ENCODE measurements at places on chromosomes 7 and 10.

- DNase-seq, result no peak
These were observed 72.8 kb upstream of the CUX1 start for GRCh38 chr7:101744588-101744987.

- no peak for DNase-seq
These were observed 233.7 kb downstream of the ADK start for GRCh38 chr10:74384615-74385183.

GRCh38 chr7:135388616-135389015, 121.3 kb downstream of the CNOT4 start:
- no peak for DNase-seq

- DNase-seq, result no peak
These were observed 1.8 kb downstream of the PGAM2 start for GRCh38 chr7:44063547-44063893.

DNA sequence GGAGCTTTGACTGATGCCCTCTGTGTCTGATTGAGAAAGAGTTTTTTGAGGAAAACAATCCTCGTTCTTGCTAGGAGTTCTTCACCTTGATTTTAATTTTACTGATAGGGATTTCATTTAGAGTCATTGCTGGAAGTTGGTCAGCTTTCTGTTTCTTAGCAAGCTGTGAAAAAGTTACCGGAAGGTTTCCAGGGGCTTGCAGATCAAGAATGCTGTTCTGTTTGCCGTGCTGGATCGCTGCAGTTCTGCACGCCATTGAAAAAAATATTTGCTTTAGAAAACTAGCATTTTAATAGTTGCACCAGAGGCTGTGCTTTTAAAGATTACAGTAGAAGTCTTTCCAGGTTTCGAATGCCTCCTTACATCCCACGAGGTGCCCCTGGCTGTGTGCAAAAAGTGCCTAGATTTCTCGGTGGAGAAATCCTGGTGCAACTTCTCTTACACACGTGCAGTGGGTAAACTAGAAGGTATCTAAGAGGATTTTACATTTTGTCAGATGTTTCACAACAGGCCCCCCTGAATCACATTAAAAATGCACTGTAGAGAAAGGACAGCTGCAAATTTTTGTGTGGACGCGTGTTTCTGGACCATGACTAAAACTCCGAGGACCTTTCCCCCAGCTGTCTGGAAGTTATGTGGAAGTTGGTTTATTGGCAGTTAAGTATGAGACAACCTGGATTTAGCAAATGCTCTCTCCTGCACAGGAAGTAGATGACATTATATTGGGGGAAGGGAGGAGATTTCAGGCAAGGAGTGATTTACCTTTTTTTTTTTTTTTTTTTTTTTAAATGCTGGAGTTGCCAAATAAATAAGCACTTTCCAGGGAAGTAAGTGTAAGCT, 5.8 kb downstream of the TCF7L2 start:
- DNase-seq, result no peak

DNA sequence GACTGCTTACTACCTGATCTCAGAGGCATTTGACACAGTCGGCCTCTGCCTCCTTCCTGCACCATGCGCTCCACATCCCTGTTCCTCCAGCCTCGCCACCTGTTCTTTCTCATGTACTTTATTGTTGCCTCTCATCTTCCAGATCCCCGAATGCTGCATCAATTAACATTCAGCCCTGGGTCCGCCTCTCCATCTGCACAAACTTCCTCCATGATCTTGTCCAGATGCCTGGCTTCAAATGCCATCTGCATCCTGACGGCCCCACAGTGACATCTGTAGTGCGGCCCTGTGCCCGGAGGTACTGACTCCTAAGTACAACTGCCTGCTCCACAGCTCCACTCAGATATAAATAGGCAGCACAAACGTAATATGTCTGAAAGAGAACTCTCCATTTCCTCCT, 51.2 kb upstream of the STK17A start:
- DNase-seq, result no peak

DNA sequence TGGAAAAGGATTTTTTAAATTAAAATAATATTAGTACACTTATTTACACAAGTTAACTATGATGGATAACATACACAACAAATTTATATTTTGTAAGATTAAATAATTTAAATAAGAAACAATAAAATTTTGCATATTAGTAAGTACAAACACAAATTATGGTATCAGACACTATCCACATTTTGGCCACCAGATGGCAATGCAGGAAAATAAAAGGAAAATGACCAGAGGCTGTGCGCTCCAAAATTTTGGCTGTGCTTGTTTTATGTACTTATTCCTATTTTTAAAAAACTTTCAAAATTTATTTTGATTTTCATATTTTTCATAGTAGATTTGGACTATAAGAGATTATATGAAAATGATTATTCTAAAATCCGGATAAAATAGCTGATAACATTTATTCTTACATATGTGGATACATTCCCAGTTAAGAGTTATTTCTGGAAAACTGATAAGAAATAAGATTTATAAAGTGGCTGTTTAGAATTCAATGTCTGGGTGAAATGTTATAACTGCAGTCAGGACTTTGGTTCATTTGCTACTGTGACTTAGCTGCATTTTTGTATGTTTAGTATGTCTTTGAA, 274.7 kb upstream of the HGF start:
- DNase-seq, result no peak

- no peak for DNase-seq
These were observed 291.2 kb upstream of the MBL2 start for GRCh38 chr10:53063805-53064204.

DNA sequence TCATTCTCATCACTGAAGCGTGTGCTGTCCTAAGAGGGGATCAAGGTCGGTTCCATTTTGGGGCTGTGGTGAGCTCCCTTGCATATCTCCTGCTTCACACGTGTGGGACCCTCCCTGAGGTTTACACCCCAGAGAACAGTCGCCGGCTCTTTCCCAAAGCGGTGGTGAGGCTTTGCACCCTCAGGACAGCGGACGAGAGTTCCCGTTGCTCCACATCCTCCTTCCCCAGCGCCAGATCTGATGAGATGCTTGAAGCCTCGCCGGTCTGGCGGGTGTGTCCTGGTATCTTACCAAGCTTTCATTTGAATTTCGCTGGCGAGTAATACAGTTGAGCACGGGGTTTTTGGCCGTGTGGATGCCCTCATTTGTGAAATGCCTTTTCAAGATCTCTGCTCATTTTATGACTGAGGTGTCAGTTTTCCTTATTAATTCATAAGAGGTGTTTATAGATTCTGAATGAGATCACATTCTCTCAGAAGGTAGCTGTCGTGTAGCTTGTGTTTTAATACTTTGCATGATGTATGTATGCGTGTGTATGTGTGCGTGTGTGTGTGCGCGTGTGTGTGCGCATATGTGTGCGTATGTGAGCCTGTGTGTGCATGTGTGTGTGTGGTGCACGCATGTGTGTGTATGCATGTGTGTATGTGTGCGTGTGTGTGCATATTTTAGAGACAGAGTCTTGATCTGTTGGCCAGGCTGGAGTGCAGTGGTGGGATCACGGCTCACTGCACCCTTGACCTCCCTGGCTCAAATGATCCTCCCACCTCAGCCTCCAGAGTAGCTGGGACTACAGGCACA, 30.7 kb downstream of the ELFN1 start:
- no peak for DNase-seq

Data from activated T-cell treated with anti-CD3 and anti-CD28 coated beads for 48 hours (primary cell).